ENCODE measurements at places on chromosomes 2 and 18.

DNA sequence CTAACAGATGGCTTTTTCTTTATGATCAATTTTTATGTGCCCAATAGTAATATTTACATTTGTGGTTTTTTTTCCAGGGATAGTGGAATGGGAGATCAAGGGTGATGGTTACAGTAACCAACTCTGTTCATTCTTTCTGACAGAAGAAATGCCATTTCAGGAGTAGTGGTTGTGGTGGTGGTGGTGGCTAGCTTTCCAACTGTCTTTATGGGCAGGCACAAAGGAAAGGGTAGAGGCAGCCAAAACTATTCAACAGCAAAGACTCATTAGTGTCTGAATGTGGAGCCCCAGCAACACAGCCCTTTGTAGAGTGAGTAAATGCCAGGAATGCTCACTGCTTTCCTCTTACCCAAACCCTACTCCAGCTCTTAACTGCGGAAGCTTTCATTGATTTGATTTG lies 227.7 kb downstream of the RND3 start:
- no peak for DNase-seq

GRCh38 chr2:202671317-202672035 lies 36.7 kb downstream of the FAM117B start:
- no peak for DNase-seq

GRCh38 chr2:201883606-201884369 lies 77.5 kb downstream of the CDK15 start:
- DNase-seq = no peak

DNA sequence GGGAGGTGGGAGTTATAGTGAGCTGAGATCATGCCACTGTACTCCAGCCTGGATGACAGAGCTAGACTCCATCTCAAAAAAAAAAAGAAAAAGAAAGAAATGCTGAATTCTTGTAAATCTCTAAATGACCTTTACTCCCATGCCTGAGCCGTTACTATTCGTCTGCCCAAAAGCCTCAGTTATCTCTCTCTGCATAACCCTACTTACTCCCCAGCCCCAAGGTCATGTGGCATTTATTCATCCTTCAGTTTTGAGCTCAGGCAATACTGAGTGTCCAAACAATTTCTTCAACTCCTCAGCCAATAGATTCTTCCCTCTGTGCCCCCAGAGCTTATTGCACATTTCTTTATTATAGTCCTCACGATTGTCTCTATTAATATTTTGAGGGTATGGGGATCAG lies 28.8 kb downstream of the RAB1A start:
- no peak for DNase-seq

- no peak for DNase-seq
Measured at GRCh38 chr2:175806125-175806490, 196.0 kb downstream of the LNPK start.

- DNase-seq = no peak
Measured at GRCh38 chr2:191917967-191918651, 71.2 kb upstream of the CAVIN2 start.

DNA sequence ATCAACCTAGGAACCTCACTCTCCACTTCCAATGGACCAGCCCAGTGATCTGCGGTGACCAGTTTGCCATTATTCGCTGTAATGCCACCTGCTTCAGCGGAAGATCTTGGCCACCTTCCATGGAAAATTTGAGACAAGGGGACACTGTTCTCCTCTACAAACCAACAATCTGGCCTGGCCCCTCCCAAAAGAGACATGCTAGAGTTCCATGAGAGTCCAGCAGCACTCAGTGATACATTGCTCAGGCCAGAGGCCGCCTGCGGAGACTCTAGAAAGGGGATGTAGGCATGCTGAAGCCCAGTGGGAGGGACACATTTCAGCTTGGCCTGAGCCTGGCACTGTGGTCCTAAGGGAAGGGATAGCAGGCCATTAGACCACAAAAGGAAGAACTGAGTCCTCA lies 58.3 kb downstream of the COL6A3 start:
- no peak for DNase-seq

DNA sequence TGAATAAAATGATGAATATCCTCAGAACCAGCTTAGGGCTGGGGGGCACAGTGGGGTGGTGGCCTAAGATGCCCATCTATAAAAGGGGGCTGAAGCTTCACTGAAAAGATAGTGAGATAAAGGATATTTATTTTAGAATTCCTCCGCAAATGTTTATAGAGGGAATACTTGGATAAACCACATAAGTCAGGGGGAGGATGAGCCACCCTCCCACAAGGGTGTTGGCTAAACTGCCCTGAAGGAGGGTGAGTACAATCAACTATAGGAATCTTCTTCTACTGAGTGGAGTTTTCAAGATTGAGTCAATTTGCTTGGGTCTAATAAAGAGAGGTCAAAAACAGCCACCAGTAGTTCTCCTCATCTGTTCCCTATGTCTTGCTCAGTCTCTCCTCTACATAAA lies 114.5 kb upstream of the TANK start:
- DNase-seq = no peak

All from HCT116 (cell line).